Activated naive CD4-positive, alpha-beta T cell treated with anti-CD3 and anti-CD28 coated beads, Interleukin-2, amount 50 U/mL, for 16 hours (primary cell): ENCODE measurements at places on chromosomes 3 and 15.
A peak's percentile ranks its signal among the peaks of the same experiment; 100 is the strongest.

DNA sequence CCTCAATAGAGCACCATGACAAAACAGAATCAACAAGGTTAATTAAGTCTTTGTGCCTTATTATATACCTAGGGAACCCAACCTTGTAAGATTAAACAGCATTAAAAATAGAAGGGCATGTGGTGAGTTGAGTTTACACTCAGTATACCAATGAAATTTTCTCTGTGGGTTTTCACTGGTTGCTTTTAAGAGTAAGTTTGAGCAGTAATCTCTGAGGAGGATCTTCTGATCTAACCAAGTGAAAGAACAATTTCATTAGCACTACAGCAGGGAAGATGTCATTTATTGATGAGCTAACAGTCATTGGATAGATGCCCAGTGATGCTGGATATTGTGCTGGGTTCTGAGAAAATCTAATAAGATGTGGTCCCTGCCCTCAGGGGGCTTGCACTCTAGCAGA lies 26.9 kb upstream of the AKAP13 start:
- no peak for DNase-seq

DNA sequence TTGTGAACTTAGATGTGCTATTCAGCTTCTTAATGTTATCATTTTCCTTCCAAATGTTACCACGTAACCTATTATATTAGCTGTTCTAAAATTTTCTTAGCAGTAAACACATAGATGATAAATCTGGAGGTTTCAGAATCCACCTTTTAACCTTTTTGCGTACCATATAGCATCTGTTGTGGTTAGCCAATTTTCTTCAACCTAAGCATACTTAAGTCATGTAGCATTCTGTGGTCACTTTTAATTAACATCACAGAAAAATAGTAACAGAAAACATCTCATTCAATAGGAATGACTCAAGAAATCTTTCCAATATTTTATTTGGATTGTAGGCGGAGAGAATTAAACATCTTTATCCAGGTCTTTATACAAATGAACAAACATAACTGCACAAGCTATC lies 1465.3 kb upstream of the GBE1 start:
- no peak for DNase-seq

DNA sequence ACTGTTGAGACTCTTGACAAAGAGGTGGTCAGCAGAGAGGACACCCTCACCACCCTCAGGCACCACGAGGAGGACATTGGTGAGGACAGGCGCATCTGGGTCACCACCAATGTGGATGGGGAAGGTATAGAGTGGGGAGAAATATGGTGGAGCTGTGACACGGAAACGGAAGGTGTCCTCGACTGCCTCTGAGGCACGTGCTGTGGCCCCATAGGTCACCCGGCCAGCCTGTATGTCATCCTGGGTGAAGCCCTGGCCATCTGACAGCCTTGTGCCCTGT lies 24.4 kb downstream of the CSPG4 start:
- DNase-seq, result no peak

- no peak for DNase-seq
These were observed 25.8 kb downstream of the SERPINI1 start for GRCh38 chr3:167761302-167761701.

DNA sequence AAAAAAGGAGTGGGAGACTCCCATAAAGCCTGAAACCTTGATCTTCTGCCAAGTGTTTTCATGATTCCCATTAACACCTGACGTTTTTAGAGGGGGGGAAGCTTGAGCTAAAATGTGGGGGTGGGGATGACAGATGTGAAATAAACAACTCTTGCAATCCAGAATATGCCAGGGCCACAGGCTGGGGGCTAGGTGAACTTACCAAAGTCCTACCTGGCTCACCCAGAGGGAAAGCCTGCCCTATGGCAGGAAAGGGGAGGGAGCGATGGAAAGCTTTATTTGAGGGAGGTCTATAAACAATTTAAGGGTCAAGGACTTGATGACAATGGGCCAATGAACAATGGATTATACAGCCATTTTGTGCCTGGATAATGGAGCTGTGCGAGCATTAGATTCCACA lies 108.3 kb downstream of the LRIG1 start:
- DNase-seq, result no peak

- DNase-seq, result no peak
These were observed 17.3 kb downstream of the MRPS11 start for GRCh38 chr15:88484682-88485331.

GRCh38 chr3:102036017-102036416 lies 186.7 kb downstream of the NFKBIZ start:
- DNase-seq, result no peak

DNA sequence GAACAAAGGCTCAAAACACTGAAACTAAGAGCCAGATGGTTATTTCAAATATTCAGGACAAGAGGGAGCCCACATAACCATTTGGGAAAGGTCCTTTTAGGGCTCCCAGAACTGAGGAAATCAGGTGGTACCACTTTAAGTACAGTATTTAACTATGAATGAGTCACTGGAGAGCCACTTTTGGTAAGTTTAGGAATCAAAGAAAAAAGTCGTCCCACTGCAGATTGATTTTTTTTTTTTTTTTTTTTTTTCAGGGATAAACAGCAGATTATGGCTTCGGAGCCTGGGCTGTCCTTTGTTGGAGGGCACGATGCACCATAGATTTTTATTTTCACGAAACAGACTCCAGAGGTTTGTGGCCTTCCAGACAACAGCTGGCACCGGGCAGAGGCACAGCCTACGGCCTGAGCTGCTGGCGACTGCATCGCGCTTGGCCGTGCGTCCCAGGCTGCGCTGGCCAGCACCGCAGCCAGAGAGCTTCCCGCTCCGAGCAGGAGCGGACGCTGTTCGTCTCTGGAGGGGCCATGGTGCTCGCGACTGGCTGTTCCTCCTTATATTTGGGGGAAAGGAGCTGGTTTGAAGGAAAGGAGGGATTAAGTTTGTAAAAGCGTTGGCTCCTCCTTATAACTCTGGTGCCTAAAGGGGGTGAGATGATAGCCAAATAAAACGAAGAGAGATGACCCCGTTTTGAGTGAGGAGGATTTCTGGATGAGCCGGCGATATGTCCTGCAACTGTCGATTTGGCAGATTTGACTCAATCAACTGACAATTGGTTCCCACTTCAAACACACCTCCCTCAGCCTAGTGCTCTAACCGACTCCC lies 152.9 kb upstream of the GOLIM4 start:
- DNase-seq, result no peak

DNA sequence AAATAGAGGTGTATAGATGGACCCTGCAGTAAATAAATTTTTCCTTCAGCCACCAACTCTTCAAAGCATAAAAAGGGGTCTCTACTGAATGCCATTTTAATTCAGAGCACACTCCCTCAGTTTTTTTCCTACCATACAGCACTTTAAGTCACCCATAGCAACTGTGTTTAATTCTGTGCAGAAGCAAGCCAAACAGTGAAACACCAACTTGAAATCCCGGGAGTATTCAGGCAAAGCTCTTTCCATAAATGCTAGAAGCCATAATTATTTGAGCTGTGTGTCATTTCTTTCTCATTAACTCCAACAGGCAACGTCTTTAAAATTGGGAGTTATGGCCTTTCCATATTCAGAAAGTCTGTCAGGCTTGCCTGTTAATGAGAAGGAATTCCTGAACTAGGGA lies 562.1 kb downstream of the GRM7 start:
- no peak for DNase-seq

DNA sequence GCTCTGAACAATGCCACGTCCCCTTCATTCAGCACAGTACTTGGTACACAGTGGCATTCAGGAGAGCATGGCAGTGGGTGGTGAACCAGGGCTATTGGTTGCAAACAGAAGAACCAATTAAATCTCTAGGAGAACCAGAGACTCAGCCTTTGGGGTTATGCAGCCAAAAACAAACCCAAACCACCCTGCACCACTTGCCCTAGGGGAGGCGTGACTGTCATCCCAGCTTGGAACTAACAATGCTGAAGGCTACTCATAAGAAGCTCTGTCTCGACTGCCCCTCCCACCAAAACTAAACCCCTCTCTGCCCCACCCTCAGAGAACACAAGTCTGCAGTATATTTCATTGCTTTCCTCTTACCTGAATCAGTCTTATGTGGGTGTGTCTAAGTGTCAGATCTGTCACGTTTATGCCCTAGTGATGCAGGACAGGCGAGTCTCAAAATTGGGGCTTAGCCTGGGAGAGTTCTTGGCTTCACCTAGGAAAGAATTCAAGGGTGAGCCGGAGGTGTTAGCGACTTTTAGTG lies 15.2 kb upstream of the KLHL40 start:
- no peak for DNase-seq

- DNase-seq, result no peak
These were observed 90.8 kb downstream of the MCTP2 start for GRCh38 chr15:94322141-94322540.

- no peak for DNase-seq
These were observed 1.6 kb upstream of the LTF start for GRCh38 chr3:46466273-46466672.

GRCh38 chr3:82807781-82808180 lies 1046.3 kb upstream of the GBE1 start:
- no peak for DNase-seq

DNA sequence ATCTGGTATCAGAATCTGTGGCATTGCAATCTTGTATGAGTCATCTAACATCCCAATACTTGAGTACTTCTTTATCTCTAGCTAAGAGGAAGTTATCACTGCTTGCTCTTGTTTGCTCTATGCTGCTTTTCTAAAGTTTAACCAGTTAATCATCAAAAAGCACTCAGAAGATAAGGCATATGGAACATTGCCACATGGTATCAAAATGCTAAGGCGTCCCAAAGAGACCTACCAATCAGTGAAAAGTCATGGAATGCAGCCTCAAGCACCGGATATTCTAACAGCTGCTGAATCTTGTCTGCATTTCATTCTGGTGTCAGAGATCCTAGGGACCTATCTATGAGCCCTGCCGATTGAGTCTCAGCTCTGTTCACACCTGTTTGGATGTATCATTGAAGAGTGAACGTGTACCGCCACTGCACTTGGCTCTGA lies 192.8 kb downstream of the ARPP21 start:
- no peak for DNase-seq

DNA sequence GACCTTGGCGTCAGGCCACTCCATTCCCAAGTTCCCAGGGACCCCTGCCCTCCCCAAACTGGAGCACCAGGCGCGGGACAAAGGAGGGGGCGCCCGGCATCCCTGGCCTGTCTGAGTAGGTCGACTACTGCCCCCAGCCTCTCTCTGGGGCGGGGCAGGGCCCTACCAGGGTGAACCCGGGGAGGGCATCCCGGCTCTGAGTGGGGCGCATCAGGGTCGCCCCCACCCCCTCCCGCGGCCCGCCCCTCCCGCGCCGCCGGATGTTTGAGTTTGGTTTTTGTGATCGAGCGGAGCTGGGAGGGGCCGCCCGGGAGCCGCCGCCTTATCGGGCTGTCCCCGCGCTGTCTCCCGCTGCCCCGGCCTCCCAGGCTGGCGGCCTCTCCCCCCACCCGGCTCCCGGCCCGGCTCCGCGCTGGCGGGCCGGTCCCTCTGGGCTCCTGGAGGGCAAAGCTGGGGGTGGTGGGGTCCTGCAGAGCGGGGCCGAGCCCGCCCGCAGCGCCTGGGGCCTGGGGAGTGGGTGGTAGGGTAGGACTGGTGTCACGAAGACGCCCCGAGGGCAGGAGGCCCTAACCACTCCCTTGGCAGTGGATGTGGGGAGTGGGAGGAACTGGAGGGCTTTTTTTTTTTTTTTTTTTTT lies 47.2 kb upstream of the SMAD6 start:
- DNase-seq, result peak; percentile 27

DNA sequence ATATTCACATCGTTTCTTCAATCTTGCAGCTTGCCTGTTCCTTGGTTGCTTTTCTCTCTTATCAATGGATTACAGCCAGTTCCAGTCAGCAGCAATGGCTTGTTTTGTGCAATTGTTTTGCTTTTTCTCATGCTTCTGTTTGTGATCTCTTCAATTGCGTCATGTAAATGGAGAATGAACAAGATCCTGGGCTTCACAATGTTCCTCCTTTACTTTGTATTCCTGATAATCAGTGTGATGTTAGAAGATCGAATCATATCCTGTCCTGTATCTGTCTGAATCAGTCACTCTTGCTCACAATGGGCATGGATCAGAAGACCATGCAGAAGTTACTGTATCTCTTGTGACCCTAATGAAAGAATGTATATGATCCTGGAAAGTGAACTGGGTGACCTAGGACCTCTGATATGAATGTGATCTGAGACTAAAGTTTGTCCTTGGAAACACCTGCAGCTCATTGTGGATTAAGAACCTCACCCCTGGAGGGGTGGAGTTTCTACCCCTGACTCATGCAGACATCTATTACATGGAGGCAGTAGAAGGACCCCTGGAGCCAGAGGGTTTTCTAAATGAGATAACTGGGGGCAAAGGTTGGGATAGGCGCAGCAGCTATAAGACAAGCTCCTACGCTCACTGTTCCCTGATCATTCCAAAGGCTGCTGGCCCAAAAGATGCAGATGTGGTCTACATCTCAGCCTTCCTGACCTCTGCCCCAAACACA lies 32.2 kb downstream of the SLC24A1 start:
- no peak for DNase-seq

- DNase-seq, result no peak
These were observed 18.4 kb downstream of the CLDN1 start for GRCh38 chr3:190303884-190304283.

DNA sequence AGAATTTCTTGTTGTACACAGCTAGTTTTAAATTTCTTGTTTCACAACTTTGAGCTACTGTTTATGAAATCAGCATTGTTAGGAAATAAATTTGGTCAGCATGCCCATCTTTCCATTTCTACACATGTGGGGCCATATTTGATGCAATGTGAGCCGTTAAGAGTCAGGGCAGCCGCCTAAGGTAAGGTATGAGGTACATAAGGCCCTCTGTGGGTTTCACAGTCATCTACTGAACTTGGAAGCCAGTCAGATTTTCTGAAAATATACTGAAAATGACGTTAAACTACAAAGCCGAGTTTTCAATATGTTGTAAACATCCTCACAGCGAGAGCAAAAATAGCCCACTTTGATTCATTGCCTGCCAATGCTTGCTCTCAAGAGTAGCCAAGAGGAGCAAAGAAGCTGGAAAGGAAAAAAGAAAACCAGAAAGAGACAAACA lies 94.7 kb upstream of the PDZRN3 start:
- no peak for DNase-seq

DNA sequence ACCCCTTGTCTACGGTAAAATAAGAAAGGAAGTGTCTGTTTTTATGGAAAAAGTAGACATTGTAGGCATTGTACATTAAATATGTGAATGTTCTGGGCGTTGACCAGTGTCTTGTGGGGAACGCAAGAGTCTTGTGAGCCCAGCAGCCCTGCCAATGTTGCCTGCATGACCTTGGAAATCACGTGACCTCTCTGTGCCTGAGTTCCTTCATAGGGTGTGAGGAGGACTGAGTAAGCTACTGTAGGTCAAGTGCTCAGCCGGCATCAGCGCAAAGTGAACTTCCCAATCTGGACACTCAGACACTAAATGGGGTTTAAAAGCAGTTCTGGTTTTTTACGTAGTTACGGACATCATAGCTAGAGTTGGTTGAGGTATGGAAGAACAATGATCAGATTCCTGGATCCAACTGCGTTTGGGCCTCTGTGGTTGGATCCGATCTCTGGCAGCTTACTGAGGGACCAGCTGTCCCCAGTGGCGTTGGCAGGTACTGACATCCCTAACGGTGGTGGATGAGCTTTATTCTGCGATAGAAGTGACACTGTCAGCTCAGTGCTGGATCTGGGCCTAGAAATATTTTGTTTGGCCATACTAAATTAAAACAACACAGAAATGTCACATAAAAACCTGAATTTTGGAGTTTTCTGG lies 63.8 kb downstream of the SPSB4 start:
- no peak for DNase-seq
